ENCODE measurements at places on chromosomes 13 and 19.

GRCh38 chr13:56457535-56458190 is 683.1 kb upstream of the PRR20A start:
- peak; percentile 29 for DNase-seq

GRCh38 chr19:19805480-19805879 is 16.1 kb downstream of the ZNF506 start:
- DNase-seq: no peak

DNA sequence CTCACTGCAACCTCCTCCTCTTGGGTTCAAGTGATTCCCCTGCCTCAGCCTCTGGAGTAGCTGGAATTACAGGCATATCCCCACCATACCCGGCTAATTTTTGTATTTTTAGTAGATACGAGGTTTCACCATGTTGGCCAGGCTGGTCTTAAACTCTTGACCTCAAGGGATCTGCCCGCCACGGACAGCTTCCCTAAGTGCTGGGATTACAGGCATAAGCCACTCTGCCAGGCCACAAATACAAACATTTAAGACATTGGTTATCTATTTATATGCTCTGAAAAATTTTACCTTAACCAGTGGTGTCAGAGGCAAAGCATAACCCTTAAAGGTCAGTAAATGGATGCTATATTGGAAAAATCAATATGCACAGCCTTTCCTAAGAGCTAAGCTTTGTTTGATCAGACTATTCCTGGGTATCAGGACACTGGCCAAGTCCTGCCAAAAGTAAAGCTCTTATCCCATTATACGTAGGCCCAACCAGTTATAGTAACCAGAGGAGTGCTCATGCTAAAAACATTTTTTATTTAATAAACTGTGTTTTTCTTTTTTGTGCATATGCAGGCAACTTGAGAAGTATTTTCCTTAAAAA is 56.4 kb upstream of the STARD13 start:
- DNase-seq: no peak

DNA sequence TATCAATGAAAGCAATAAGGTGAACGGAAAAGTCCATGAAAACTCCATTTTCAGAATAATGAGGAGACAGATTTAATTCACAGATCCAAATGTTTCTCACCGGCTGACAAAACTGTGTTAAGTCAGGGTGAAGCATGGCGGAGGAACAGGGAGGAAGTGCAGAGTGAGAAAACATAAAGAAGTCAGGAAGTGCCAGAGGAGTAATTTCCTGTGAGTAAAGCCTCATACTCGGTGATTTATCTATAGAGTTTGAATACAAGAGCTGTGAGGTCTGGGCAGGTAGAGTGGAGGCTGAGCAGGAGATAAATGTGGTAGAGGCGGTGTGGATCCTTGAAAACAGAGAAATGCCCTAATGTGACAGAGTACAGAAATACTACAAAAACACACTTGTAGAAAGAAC is 11.4 kb downstream of the CARD8 start:
- DNase-seq: no peak

GRCh38 chr19:18506101-18506930 is 15.6 kb downstream of the ELL start:
- no peak for DNase-seq

DNA sequence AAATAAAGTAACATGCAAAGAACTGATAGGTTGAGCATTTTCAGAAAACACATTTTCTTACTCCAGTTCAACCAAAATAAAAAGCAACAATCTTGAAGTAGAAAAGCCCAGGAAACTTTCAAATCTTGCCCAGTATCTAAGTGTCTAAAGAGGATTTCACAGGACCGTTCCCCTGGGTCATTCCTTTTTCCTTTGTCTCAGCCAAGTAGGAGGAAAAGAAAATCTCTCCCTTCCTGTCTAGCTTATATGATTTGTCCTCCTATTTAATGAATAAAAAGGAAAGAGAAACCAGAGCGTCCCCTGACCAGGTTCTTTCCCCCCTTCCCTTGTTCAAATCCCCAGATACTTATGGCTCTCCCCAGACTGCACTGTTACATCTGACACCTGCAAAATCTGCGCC is 248.0 kb downstream of the KCTD12 start:
- peak; percentile 57 for DNase-seq

DNA sequence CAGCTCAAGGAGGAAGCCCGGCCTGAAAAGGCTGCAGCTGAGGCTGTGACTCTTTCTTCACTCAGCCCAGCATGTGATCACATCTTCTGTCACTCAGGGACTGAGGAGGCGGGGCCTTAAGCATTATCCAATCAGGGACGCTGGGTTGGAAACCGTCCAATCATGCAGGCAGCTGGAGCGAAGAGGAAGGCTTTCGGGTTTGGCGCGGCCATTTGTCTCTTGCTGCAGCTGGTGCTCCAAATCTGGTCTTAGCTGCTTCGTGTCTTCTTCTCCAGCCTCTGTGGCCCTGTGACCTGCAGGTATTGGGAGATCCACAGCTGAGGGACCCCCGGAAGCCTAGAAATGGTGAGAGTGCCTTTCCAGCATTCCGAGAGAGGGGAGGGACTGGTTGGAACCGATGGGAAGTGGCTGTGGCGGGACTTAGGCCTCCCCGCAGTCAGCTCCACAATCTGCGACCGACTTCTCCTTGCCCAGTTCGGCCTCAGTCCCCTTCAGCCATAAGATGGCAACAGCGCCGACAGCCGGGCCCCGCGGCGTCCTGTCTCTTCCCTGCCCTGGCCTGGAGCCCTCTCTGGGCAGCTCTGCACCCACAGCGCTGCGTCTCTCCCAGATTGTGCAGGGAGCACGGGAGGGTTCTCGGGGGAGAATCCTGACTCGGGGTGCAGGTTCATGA is at the start of gene ZNF90:
Gene ZNF90, plus strand, starts transcription at position 210 of the 673 bp plus-strand sequence. Its CDS starts 133 bp downstream, at position 343.
- DNase-seq: peak; percentile 98

DNA sequence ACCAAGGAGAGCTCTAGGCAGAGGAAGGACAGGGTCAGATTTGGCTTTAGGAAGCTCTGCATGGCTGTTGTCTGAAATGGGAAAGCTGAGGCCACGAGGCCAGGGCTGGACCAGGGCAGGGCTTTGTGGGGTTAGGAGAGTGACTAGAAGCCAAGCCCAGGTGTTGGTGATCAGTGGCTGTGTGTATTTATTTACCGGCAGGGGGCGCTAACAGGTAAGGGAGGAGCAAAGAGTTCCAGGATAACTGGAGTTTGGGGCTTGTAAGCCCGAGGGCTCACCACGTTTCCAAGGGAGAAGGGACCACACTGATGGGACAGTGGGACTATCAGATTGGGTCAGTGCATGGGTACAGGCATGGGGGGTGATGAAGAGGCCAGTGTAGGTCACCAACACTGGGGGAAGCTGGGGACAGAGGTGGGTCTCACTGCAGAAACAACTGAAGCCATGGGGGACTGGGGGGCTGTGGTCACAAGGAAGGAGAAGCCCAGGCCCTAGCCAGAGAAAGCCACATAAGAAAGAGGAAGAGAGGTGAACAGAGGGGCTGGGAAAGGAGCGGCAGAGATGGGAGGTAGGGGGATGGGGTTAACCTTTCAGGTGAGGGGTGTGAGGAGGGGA is 3.9 kb downstream of the TMEM147 start:
- peak; percentile 46 for DNase-seq

DNA sequence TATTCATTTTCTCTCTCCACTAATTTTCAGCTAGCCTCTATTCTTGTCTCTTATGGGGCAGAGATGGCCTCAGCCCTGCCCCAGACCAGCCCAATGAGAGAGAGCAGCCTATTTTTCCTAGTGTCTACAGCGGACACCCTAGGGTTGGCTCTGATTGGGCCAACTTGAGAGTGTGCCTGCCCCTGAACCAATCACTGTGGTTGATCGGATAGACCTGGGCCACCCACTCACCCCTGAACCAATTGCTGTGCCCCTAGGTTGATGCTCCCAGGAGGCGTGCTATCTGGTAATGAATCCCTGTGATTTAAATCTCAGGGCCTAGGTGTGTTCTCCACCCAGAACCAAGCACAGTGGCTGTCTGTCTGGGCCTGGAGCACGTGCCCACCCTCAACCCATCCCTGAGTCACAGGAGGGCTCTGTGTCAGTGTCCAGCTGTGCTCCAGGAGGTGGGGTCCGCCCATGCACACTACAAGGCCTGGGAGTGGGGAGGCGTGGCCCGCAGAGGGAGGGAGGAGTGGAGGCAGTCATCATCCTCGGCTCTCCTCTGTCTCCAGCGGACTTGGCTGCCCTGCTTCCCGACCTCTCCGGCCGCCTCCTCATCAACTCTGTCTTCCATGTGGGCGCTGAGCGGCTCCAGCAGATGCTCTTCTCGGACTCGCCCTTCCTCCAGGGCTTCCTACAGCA is 14.9 kb upstream of the SCN1B start:
- DNase-seq: no peak

DNA sequence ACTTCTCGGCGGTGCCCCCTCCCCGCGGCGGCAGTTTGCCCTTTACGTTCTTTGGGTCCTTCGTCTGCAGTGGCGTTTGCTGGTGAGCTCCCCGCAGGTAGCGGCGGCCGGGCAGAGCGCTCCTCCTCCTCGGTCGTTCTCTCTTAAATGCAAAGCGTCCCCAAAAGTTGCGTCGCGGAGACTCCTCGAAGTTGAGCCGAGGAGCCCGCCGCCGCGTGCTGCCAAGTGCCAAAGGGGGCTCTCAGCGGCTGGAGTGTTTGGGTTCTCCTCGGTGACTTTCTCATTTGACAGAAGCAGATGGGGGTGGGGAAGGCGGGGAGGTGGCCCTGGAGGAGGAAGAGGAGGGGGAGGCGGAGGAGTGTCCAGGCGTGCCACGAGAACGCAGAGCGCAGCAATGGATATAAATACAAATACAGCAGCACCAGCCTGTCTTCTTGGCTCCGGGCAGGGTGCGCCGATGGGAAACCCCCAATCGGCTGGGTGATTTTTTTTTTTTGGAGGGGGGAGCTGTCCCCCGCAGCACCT is at the start of gene SOX21:
Gene SOX21, minus strand, starts transcription at position 259 of the 525 bp plus-strand sequence. CDS start 496 bp downstream, outside the sequence.
- DNase-seq: no peak

DNA sequence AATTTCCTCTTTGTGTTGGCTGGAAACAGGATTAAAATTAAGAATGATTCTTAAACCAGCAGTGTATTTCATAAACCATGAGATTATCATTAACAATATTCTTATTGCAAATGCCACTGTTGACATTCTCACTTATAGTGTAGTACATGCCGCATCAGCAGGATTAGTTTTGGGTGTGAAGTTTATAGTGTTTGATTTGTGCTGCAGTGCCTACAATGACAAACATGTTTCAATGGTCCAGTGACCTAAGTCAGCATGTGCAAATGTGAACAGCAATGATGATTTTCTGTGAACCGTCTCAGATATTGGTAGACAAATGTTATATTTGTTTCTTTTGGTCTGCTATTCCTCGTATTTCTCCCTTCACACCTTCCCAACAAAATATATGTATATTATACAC is 49.8 kb upstream of the TDRD3 start:
- no peak for DNase-seq

GRCh38 chr13:111626371-111627305 is 306.2 kb downstream of the TEX29 start:
- no peak for DNase-seq

- no peak for DNase-seq
These were observed 7.6 kb downstream of the KANK3 start for GRCh38 chr19:8335343-8336071.

- no peak for DNase-seq
These were observed 5.0 kb upstream of the LINGO3 start for GRCh38 chr19:2312820-2313501.

- no peak for DNase-seq
These were observed 65.3 kb downstream of the PCDH20 start for GRCh38 chr13:61350341-61350740.

DNA sequence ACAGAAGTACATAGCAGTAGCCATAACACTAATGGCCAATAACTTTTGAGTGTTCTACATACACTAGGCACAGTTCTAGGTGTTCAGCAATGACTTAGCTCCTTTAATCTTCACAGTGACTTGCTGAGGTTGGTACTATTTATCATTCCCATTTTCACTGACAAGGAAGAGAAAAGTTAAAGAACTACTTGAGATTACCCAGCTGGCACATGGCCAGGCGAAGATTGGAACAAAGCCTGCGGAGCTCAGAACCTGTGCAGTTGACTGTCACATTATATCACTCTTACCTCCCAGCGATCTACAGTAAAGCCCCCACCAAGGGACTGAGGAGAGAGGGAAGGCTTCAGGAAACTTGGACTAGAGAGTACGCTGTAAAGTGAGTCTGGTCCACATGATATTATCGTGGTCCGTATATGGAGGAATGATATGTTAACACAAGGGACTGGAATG is 42.4 kb upstream of the WDFY2 start:
- no peak for DNase-seq

DNA sequence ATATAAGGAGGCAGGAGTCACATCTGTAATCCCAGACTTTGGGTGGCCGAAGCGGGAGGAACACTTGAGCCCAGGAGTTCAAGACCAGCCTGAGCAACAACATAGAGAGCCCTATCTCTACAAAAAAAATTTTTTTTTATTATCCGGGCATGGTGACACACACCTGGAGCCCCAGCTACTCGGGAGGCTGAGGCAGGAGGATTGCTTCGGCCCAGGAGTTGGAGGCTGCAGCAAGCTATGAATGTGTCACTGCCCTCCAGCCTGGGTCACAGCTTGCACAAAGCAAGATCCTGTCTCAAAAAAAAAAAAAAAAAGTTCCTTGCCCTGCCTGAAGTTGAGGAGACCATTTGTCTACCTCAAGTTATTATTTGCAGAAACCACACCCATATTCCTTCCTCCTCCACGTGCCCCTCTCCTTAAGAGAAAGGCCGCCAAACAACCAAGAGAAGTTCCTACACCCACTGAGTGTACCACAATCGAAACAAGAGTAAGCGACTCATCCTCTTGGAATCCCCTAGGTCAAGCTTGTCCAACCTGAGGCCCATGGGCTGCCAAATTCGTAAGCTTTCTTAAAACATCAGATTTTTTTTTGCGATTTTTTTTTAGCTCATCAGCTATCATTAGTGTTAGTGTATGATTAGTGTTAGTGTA is 2.2 kb downstream of the ABCC4 start:
- no peak for DNase-seq

GRCh38 chr13:40519637-40520036 is 146.8 kb downstream of the FOXO1 start:
- no peak for DNase-seq

- DNase-seq: no peak
These were observed 2.0 kb downstream of the FBL start for GRCh38 chr19:39843919-39844793.

DNA sequence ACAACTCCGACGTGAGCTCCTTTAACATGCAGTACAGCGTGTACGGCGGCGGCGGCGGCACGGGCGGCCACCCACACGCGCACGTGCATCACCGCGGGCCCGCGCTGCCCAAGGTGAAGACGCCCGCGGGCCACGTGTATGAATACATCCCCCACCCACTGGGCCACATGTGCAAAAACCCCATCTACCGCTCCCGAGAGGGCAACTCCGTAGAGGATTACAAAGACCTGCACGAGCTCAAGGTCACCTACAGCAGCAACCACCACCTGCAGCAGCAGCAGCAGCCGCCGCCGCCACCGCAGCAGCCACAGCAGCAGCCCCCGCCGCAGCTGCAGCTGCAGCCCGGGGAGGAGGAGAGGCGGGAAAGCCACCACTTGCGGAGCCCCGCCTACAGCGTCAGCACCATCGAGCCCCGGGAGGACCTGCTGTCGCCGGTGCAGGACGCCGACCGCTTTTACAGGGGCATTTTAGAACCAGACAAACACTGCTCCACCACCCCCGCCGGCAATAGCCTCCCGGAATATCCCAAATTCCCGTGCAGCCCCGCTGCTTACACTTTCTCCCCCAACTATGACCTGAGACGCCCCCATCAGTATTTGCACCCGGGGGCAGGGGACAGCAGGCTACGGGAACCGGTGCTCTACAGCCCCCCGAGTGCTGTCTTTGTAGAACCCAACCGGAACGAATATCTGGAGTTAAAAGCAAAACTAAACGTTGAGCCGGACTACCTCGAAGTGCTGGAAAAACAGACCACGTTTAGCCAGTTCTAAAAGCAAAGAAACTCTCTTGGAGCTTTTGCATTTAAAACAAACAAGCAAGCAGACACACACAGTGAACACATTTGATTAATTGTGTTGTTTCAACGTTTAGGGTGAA is 6.6 kb downstream of the SLITRK5 start:
- peak; percentile 47 for DNase-seq

GRCh38 chr19:3466635-3467034 is 13.7 kb downstream of the SMIM24 start:
- no peak for DNase-seq

All from right hindlimb (tissue), 1 donor.